Kidney glomerular epithelial cell (primary cell): ENCODE measurements at places on chromosomes 7 and 10.
A peak's percentile ranks its signal among the peaks of the same experiment; 100 is the strongest.

DNA sequence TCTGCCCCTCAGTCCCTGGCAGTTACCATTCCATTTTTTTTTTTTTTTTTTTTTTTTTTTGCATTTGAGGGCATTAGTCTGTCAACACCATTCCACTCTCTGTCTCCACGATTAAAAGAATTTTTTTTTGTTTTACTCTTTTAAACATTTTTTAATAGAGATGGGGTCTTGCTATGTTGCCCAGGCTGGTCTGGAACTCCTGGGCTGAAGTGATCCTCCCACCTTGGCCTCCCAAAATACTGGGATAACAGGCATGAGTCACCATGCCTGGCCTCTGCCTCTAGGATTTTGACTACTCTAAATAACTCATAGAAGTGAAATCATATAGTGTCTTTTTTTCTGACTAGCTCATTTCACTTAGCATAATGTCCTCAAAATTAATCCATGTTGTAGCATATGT lies 16.5 kb upstream of the CLDN3 start:
- DNase-seq, result no peak

GRCh38 chr10:29319205-29319781 lies 30.4 kb downstream of the LYZL1 start:
- DNase-seq, result no peak

DNA sequence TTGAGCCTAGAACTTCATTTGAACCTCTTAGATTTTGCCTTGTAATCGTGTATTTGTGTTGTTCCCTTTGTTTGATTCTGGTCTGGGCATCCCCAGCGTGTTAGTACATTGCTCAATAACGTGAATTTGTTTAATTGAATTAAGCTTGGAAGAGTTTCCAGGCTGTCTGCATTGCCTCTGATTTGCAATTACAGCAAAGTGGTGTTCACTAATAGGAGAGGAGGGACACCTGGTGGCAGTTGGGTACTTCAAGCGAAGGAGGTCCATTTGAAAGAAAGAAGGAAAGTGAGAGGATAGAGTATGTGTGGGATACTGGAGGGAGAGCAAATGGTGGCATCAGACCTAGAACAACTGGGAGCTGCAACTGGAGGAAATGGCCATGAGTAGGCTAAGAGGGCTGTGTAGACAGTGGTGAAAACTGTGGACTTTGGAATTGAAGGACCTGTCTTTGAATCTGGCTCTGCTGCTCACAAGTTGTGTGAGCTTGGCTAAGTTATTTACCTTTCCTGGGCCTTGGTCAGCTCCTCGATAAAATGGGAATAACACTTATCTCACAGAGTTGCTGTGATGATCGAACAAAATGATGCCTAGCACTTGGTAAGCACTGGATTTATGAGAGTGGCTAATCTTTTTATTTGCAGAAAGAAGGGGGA lies 15.1 kb downstream of the LSMEM1 start:
- DNase-seq, result peak; percentile 34

DNA sequence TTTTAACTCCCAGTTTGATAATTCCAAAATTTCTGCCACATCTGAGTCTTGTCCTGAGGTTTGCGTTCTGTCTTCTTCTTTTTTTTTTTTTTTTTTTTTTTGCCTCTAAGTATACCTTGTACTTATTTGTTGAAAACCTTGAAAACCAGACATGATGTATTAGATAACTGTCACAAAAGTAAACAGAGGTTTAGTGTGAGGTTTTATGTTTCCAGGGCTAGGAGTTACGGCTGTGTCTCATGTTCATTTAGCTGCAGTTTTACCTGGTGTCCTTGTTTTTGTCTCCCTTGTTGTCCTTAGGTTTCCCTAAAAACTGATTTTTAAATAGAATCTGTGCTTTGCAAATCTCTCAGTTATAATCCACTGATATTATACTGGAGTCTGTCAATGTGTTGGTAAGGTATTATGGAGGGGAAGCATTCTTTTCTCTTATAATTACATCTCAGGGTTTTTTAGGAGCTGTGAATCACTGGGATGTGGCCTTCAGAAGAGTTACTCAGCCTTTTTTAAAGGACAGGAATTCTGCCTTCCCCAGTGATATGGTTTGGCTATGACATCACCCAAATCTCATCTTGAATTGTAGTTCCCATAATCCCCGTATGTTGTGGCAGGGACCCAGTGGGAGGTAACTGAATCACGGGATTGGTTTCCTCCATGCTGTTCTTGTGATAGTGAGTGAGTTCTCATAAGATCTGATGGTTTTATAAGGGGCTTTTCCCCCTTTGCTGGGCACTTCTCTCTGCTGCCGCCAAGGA lies 95.0 kb downstream of the CDCA7L start:
- DNase-seq, result peak; percentile 16

DNA sequence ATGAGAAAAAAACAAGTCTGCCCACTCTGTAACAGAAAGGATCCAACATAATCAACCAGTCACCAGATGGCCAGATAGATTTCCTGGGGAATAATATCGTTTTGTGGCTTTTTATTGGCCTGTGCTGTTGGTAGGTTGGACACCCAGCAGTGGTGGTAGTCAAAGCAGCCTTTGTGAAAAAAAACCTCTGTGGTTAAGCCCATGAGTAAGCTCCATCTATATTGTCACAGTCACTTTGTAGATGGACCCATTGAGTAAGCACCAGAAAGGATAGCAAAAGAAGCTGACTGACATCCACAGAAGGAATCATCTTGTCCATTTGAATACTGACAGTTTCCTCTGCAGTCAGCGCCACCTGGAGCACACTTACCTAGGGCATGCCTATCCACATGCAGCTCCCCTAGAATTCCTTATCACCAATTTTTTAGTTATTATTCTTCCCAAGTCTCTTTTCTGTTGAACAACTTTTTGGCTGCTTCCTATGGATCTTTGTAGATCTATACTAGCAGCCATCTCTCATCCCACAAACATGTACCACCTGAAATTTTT lies 96.9 kb downstream of the IQUB start:
- no peak for DNase-seq

DNA sequence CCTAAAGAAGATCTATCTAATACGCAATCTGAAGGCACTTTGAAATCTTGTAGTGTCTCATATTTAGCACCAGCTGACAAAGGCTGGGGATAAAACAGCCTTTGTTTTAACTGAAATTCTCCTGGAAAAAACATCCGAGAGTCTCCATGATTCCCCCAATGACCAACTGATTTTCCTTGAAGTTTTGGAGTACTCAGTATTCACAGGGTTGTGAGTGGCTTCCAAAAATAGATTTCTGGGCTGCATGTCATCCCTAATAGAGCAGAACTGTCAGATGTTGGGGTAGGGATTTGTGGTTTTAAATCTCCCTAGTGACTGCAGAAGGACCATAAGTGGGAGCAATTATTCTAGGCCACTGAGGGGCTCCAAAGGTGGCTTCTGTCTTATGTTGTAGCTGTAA lies 206.4 kb downstream of the TAX1BP1 start:
- no peak for DNase-seq

DNA sequence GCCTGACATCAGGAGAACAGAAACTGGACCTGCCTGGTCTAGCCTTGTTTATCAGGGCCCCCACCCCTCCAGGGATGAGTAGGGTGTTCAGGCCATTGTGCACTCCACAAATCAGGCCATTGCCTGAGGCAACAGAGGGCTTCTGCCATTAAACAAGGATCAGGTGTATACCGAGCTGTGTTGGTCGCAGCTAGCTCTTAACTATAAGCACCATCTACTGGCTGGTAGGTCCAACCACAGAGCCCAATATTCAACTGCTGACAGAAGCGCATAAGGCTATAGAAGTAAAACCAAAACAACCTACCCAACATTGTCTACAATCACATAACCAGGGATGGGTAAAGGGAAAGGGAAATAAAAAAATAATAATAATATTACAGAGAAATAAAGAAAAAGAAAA lies 451.7 kb upstream of the TEX47 start:
- DNase-seq, result no peak

- DNase-seq, result no peak
These were observed 240.7 kb upstream of the MBL2 start for GRCh38 chr10:53013201-53013810.

GRCh38 chr10:99881371-99881770 lies 98.9 kb downstream of the ABCC2 start:
- no peak for DNase-seq

GRCh38 chr7:158473221-158473620 lies 114.4 kb downstream of the PTPRN2 start:
- DNase-seq, result no peak

- no peak for DNase-seq
These were observed 52.4 kb upstream of the TNS3 start for GRCh38 chr7:47634273-47634672.

- DNase-seq, result no peak
These were observed 17.0 kb upstream of the GIMAP2 start for GRCh38 chr7:150668472-150668911.
